MCF 10A (cell line): ENCODE measurements at places on chromosomes 2 and 18. TPM values are rescaled to one million over a fixed set of nuclear protein-coding genes. Genes with fewer than 3 reads are reported as not detected.

The TXNDC9 gene
- total RNA-seq = 40.2 and 41.0 TPM in 2 replicates

The EVA1A gene
- total RNA-seq = 7.6 and 14.4 TPM in 2 replicates

The NEB gene
- 0.33 and 1.2 TPM in 2 replicates for total RNA-seq

The ACVR1C gene
- 0.12 and 0.17 TPM in 2 replicates for total RNA-seq

The ALK gene
- total RNA-seq = 0.07 TPM in 1 of 2 replicates, not detected in the other

The NETO1 gene
- 0.82 TPM in 1 of 2 replicates, not detected in the other for total RNA-seq

The POTEI gene
- not detected in 2 replicates for total RNA-seq

The L3MBTL4 gene
- not detected in 2 replicates for total RNA-seq

The CRYGD gene
- total RNA-seq = not detected in 2 replicates

DNA sequence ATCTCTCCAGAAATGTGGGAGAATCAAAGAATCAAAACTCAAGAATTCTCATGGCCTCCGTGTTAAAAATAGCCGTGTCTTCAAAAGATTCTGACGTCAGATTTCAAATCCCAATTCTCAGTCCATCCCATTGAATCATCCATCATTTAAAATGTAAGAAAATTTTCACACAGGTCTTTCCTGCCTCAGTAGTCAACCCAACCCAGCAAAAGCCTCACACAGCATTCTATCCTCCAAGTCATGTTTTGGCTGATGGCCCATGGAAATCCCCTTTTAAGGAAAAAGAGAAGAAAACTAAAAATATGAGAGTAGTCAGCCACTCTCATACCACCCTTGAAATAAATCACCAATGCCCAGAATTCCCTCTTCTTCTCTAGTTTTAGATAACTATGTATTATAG, 211.8 kb downstream of the C1D start:
- no peak for DNase-seq

GRCh38 chr2:17644997-17645720, 104.7 kb downstream of the VSNL1 start:
- peak; percentile 51 for DNase-seq

- DNase-seq = no peak
Measured at GRCh38 chr2:70480468-70480867, 73.2 kb downstream of the TGFA start.

DNA sequence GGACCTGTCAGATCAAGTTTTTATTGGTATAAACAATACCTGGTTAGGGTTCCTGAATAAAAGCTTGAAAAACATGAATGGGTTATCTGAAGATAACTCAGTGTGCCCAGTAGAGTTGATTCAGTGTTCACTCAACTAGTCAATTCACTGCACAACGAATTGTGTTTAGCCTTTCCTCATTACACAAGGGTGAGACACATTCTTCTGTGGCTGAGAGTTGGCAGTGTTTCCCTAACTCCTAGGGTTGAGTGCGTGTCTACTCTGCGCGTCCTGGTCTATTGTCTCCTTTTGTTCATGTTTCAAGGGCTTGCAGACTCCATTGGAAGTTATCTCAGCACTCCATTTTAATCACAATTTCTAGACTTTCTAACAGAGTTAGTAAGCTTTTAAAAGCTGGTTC, 32.8 kb upstream of the TMEM178A start:
- peak; percentile 64 for DNase-seq

DNA sequence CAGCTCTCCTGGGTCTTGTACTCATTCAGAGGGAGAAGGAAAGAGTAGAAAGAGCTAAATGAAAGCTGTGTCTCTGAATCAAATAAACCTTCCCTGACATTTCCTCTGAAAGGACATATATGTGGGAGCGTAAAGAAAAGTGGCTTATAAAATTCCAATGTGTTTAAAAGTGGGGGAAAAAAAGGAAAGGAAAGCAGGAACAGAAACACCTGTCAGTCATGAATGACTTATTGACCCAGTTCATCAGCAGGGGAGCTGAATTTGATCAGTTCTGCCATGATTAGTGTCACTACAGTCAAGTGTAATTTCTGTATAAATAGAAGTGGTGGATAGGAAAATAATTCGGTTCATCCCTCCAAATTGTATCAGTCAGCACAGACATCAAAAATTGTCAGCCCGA, 382.5 kb downstream of the ERBB4 start:
- DNase-seq = no peak

DNA sequence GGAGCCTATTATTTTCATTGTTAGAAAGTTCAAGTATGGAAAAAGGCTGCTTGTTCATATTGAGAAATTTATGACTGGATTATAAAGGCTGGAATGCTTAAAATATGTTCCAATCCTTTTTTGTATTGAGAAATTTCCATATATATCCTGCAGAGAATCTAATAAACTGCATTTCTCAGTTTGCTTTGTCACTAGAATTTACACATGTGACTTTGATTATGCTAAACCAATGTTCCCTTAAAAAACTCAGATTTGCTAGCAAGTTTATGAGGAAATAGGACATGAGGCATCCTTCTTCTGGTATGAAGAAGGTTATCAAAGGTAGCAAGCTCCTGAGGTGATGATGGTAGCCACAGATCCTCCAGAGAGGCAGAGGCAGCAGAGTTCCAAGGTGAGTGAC, 29.2 kb upstream of the DSEL start:
- DNase-seq = no peak

- DNase-seq = no peak
Measured at GRCh38 chr2:38386821-38387220, 9.7 kb upstream of the ATL2 start.

- no peak for DNase-seq
Measured at GRCh38 chr2:26668041-26668440, 24.5 kb upstream of the KCNK3 start.

GRCh38 chr2:95539836-95540235, 52.0 kb upstream of the TRIM43 start:
- DNase-seq = no peak

- no peak for DNase-seq
Measured at GRCh38 chr2:181861379-181861778, 30.2 kb upstream of the ITPRID2 start.

DNA sequence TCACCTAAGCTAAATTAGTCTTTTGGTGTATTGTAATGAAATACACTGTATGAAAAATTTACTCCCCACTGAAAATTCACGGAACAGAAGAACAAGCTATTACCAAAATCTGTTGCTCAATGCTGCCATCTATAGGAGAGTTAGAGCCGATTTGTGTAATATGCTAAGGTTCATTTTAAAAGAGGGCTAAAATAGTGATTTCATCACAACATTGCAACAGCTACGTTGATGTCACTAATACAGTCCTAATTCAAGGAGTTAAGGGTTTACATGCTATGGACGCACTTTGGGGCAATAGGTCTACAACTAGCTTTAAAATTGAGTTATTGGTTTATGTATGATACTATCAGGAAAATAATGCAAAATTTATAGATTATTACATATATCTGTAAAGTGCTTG, 3.0 kb upstream of the IRS1 start:
- DNase-seq = peak; percentile 86

GRCh38 chr2:70965506-70965905, 12.9 kb upstream of the ANKRD53 start:
- no peak for DNase-seq

GRCh38 chr2:158011055-158011771, 90.5 kb upstream of the UPP2 start:
- DNase-seq = peak; percentile 80

DNA sequence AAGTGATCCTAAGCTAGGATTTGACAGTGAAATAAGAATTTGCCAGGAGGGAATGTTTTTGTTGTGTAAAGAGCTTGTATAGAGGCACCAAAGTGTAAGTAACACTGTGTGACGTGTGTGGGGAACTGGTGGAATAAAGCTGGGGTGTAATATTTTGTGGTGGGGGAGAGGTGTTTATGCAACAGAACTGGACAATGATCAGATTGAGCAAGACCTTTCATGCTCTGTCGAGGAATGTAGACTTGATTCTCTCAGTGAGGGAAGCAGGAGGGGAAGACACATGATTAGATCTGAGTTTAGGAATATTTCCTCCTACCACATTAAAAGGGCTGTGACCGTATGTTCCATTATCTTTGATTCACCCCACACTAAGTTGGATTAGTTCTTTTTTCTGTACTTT, 43.6 kb downstream of the EFEMP1 start:
- peak; percentile 52 for DNase-seq

DNA sequence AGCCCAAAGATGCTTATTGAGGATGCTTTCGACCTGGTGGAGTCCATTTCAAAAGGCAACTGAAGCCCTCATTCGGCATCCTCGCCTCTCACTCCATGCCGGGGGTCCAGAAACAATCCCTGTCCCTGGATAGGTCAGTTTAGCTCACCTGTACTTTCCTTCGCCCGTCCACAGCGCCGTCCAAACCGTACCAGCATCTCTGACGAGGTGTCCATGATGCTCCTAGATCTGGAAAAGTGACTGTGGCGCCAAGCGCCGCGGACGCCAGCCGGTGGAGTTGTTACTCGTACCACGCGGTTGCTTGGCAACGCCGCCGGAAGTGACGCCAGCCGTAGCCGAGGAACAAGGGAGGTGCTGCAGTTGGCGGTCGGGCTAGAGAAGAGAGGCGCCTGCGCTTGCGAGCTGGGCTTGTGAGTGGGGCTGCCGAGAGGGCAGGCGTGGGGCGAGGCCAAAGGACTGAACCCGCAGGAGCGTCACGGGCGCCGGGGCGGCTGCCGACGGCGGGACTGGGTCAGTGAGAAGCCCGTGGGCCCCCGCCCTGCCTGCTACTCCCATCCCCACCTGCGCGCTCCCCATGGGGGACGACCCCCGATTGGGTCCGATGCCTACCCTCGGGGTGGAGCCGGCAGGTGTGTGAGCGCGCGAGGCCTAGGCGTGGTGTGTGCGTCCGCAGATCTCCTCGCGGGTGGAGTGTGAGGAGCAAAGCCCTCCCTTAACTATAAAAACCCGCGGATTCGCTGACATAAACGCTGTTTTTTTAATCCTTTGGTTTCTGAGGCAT, at the start of the genes CFAP210 and PHOSPHO2:
Gene CFAP210 (minus strand): TSS at position 293 of the 781 bp plus-strand sequence. CDS start 78 bp downstream, at position 215.
Gene PHOSPHO2 (plus strand): TSS at position 357 of the 781 bp plus-strand sequence. CDS start 6,503 bp downstream, outside the sequence.
- peak; percentile 95 for DNase-seq

DNA sequence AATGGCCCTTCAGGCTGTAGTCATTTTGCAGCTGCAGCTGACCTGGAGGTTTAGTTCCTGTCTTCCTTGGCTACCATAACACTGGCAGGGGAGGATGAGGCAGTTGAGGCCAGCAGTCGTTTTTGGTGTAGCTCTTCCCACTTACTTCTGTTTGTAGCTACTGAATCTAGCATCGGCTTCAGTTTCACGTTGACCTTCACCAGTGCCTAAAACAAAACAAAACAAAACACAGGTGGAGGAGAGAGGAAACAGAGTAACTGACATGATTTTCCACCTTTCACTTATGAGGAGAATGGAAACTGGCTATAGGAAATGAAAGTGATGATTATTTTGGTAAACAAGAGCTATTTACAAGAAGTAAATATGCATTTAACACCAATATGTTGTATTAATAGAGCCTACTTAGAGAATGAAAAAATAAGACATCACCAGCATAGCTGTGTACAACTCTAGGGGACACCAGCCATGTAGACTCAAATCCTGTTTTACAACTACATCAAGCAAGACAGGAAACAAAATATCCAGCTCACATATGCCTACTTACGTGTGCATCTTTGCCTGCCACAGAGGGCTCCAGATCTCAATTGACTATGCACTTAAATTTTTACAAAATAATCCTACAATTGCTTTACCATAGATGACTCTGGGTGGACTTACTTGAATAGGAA, 236.9 kb downstream of the AGPS start:
- DNase-seq = no peak

- no peak for DNase-seq
Measured at GRCh38 chr18:29009250-29009803, 832.4 kb upstream of the CDH2 start.

DNA sequence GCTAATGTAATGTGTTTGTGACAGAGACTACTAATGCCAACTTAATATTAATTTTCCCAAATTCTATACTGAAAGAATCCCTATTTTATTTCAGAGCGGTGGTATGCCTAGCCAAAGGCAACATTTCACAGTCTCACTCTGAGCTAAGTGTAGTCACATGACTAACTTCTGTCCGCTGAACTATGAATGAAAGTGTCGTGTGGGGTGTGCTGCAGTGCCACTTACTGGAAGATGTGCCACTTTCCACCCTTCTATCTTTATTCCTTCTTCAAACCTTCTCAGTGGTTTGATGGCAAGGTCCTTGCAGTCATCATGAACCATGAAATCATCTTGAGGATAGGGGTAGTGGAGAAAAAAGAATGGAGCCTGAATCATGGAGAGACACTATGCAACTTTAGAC, 47.3 kb upstream of the C1D start:
- no peak for DNase-seq

DNA sequence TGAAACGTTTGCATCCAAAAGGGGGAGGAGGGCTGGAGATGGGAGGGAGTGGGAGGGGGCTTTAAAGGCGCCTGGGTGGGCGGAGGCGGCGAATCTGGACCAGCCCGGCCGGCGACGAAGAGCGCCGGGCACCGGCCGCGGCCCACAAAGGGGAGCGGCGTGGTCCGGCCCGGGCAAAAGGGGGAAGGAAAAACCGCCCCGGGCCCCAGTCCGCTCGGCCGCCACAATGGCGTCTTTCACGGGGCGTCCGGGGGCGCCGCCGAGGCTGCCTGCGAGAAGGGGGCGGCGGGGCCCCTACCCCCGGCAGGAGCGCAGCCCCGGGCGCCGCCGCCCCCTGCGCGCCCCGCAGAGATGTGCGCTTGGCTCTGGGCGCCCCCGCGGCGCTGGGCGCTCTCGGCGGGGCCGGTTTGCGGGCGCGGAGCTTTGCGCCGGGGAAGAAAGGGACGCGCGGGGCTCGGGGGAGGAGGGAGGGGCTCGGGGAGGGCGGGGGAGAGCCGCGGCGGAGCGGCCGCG, 108.1 kb upstream of the KCTD1 start:
- DNase-seq = no peak

DNA sequence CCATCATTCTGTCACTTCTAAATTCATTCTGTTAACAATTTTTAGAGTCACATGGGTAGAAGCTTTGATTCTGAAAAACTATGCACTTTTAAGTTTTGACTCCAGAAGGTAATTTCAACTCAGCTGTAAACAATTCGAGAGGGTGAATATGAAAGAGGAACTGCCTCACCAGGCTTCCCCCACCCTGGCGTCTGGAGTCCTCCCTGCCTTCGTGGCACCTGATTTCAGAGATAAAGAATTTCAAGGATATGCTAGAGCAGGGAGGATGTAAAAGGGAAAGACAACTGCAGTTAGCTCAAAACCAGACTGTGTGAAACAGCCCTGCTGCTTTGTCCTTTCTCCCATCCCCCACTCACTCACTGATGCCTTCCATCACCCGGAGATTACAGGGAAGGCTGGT, 40.7 kb downstream of the ONECUT2 start:
- no peak for DNase-seq

DNA sequence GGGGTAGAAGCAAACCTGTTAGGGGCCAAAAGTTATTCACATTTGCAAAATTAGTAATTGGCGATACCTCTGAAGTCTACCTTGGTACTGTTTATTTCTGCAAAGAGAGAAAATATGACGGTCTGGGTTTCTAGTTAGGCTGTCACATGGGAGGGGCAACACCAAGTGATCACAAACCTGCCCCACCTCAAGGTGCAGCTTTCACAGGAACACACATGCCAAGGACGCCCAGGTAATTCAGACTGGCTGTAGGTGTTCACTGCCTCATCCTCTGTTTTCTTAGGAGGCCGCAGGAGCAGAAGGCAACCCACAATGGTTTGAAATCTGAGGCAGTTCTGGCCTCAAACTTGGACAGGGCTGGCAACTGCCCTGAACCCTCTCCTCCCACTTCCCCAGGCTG, 56.2 kb downstream of the STPG4 start:
- no peak for DNase-seq
